ENCODE measurements at places on chromosomes 6 and 20.
A peak's percentile ranks its signal among the peaks of the same experiment; 100 is the strongest.

- no peak for DNase-seq
Observed at GRCh38 chr6:89862698-89863097, 31.6 kb upstream of the GJA10 start.

DNA sequence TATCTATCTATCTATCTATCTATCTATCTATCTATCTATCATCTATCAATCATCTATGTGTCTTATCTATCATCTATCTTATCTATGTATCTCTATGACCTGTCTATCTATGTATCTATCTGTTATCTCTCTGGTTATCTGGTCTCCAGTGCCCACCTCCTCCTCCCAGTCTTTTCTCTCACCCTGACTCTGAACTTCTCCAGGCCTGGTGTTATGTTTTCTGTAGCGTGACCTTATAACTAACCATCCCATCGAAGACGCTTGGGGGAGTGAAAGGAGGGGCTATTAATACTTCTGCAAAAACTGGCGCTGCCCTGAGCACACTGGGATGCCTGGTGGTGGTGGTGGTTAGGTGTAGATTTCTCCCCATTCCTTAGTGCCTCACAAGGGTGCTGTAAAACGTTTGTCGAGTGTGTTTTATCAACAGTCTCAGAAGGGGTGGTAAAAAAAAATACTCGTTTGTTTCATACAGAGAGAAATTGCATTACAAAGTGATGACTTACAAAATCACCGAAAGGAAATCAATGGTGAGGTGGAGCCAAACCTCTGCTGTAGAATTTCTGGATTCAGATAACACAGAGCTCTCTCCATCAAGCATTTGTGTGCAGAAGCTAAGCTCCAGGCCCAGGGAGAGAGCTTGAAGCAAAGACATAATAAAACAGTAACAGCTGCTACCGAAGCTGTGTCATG, 156.2 kb downstream of the BCAS1 start:
- DNase-seq: peak; percentile 37

GRCh38 chr20:61882716-61883615, 182.7 kb downstream of the TAF4 start:
- DNase-seq: no peak

DNA sequence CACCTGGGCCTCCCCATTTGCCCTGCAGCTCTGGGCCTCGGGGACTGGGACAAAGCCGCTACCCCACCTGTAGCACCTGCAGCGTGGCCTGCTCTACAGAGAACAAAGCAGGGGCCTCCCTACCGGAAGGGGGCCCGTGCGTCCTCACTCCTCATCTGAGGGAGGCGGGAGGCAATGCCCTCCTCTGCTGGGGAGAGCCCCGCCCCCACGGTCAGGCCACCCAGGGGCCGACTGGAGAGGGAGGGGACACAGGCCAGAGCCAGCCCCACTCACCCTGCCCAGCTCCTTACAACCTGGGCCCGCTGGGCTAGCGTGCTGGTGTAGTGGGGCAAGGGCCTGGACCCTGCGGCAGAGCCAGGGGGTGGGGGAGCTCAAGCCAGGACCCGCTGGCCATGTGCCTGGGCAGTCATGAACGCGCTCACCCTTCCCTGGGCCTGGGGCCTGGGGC, 8.0 kb downstream of the LAMA5 start:
- peak; percentile 25 for DNase-seq

DNA sequence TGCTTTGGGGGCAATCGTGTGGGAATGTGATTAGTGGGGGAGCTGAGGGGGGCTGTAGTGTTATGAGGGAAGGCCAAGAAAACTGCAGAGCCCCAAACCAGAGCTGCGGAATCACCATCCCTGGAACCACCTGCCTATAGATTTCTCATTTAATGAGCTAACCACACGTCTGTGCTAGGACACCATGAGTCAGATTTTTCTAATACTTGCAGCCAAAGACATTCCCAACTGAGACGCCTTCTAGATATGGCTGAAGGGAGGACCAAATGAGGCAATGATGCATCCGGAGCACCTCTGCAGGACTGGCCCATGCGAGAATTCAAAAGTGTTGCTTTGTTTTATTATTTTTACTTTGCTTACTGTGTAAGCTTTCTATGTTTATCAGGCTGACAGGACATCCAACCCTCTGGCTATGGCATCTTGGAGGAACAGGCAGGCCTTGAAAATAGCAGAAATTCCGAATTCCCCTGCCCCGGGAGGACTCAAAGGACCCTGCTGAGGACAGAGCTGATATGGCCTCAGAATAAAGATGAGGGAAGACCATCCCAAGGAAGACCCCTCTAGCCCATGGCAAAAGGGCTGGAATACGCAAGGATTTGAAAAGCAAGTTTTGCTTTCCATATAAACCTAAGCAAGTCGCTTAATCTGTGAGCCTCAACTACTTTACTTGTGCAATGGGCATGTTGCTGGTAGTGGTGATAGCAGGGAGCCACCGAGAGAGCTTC, 3.1 kb upstream of the PTGIS start:
- DNase-seq: no peak

GRCh38 chr20:38804221-38804620, 1.3 kb upstream of the PPP1R16B start:
- DNase-seq: no peak

- no peak for DNase-seq
Observed at GRCh38 chr6:103925317-103925716, 934.4 kb downstream of the HACE1 start.

DNA sequence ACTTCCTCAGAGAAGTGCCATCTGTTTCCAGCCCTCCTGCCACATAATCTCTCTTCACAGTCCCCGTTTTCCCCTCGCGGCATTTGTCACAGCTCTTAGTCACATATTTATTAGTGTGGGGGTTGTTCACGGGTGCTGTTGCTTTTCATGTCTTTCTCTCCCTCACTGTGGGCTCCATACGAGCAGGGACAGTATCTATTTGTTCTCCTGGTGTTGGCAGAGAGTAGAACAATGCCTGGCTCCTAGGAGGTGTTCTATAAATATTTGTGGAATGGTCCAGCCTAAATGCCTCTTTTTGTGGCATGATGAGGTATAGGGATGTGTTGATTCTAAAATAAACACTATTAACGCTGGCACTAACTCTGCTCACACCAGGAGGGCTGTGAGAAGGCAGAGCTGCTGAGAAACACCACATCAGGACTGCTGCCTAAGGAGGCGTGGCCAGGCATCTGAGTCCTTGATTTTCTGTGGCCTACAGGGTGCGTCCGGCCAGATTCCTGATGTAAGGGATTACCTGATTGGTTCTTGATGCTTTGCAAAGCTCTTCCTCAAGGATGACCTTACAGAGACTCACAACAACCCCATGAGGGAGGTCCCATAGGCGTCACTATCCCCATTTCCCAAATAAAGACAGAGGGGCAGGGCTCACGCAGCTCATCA, 219.8 kb upstream of the ARID1B start:
- peak; percentile 33 for DNase-seq

GRCh38 chr6:41781366-41781730, 766 bp downstream of the PRICKLE4 start:
- DNase-seq: no peak

DNA sequence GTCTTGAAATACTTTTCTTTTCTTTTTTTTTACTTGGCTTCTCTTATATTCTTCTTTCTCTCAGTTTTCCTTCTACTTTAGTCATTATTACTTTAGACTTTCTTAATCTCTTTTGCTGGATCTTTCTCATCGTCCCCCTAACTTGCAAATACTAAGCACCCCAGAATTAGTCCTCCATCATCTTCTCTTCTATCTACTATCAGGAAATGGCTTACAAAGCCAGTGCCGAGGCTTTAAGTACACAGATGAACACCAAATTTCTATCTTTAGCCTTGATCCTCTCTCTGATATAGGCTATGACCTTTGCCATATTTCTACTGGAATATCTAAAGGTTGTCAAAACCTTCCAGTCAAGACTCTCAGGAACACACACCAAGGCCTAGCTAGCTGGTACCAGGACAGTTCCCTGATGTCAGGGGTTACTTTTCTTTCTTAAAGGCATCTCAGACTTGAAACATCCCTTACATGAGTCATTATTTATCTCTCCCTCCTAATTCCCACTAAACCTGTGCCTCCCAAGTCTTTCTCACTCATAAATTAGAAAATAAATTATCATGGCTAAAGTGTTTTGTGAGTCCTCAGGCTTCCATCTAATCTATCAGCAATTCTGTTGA, 278.6 kb upstream of the TCF21 start:
- DNase-seq: no peak

DNA sequence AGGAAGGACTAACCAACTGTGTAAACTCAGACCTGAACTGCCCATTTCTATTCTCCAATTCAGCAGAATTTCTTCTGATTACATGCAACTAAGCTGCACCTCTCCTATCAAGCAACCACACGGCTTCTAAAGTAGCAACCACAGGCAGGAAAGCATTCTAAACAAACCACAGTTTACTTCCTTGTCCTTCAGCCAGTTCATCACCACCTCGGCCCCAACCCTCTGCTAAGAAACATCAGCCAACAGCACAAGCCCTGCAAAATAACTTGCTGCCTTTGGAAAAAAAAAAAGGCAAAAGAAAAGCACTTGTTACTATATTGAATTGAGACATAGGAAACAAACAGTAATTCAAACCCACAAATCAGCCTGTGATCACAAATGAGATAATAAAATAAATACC, 140.3 kb downstream of the NFATC2 start:
- no peak for DNase-seq

DNA sequence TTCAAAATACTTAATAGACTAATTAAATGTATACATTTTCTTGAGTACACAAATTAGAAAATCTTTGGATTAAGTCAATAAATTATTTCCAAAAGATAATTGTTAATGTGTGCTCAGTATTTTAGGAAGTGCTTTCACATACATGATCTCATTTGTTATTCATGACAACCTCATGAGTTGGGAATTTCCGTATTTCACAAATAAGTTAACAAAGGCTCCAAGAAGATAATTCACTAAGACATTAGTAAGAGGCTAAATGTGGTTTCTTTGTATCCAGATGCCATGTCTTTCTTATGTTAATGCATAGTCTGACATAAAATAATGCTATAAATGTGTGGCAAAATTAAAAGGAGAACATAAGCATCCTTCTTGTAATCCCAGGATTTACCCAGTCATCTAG, 79.5 kb upstream of the TCF21 start:
- DNase-seq: no peak

- peak; percentile 88 for DNase-seq
Observed at GRCh38 chr6:30678964-30679726, 6.3 kb upstream of the DHX16 start.

- peak; percentile 67 for DNase-seq
Observed at GRCh38 chr6:37819802-37820717, 533 bp downstream of the ZFAND3 start.
